Stimulated activated CD8-positive, alpha-beta memory T cell treated with anti-CD3 and anti-CD28 coated beads, Interleukin-7, amount 100 ng/mL, for 24 hours (primary cell): ENCODE measurements at places on chromosomes 7 and 10.

DNA sequence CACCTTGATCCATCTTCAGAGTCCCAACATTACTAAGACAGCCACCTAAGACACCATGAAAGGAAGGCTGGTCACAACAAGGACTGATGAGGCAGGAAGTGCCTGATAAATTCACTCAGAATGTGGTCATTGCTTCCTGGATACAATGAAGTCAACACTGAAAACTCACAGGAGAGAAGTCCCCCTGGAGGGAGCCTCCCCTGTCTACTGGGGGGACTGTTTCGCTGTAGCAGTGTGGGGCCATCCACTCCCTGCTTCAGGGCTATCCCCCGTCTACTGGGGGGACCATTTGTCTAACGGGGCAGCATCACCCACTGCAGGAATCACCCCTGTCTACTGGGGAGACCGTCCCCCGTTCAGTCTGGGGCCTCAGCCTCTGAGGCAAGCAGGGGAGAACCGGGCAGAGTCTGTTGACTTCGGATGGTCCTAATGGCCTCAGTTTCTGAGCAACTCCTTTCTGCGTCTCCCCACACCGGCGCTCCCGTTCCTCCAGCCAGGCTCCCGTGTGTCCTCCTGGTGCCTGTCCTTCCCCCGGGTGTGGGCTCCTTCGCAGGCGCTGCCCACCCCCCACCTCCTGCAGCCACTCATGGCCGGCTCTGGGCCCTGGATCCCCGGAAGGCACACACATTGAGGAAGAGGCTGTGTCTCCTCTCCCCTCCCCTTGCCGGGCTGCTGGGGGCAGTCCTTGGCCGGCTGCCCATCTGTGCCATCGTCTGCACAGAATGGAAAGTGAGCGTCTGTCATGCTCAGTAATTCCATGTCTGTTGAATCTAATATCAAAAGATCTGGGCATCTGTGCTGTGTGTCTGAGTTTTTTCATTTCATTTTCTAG, 59.9 kb upstream of the DNAJB6 start:
- DNase-seq: no peak

GRCh38 chr7:92824901-92825480, 11.4 kb downstream of the CDK6 start:
- no peak for DNase-seq

- DNase-seq: no peak
Observed at GRCh38 chr7:55514546-55515265, 57.6 kb downstream of the VOPP1 start.

DNA sequence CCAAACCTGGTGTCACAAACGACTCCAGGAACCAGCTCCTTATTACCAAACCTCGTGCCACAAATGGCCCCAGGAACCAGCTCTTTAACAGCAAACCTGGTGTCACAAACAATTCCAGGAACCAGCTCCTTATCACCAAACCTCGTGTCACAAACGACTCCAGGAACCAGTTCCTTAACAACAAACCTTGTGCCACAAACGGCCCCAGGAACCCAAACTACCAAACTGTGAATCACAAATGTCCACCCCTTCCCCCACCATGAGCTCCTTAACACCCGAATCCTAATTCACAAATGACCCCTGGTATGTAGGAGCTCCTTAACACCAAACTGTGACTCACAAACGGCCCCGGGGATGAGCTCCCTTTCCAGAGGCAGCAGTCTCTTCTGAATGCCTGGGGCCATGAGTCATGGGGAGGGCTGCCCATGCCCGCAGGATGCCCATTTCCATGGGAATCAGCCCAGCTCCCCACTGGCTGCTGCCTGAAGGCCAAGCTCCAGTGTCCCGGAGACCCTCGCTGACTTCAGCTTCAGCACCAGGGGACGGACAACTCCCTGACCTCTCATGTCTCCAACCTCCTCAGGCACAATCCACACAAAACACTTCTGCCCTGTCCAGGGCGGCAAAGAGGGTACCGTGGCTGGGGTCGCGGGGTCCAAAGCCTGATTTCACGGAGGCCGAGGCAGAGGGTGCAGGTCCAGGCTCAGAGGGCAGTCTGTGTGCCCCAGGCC, 213.1 kb downstream of the ELFN1 start:
- no peak for DNase-seq

DNA sequence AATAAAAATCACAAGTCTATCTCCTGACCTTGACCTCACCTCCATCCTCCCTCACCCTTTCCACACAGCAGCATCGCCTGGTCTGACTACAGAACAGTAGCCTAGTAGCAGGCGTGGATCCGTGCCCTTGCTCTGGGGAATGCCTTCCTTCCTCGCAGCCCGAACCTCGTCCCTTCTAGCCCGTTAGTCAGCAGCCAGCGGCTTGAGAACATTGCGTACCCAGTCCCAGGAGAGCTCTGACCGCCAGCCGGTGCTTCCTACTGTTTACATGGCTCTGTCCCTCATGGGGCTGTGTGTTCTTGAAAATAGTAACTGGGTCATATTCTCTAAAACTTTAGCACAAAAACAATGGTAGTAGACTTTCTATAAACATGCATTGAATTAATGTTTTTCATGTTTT, 682.7 kb upstream of the IGFBP3 start:
- no peak for DNase-seq

DNA sequence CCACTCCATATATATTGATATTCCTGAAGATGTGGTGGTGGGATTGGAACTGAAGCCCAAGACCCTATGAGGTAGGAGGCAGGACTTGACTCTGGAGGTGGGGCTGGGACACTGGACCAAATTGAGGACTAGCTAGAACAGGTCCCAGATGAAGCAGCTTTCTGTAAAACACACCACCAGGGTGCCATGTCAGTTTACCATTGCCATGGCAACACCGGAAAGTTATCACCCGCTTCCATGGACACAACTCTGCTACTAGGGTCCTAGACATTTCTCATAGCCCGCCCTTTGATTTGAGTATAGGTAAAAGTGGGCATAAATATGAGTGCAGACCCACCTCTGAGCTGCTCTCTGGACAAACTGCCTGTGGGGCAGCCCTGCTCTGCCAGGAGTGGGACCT, 490.5 kb upstream of the PFKP start:
- no peak for DNase-seq

GRCh38 chr10:89887830-89888229, 186.4 kb downstream of the KIF20B start:
- no peak for DNase-seq

- DNase-seq: no peak
Observed at GRCh38 chr10:8554574-8554973, 500.1 kb downstream of the GATA3 start.

GRCh38 chr7:21938463-21938862, 7.2 kb downstream of the CDCA7L start:
- DNase-seq: no peak

DNA sequence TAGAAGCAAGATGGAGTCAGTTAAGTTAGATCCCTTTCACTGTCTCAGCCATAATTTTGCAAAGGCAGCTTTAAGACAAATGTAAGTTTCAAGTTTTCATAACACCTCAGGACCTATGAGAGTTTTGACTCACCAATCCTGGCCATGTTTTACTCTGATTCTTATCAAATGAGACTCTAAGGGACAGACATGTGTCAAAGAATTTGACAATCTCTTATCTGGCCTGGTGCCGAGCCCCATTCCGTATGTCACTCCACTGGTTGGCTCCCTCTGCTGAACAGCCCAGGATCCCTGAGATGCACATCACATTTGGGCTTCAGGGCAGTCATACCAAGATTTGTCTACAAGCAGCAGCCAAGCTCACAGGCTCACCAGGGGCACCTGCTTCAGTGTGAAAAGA, 187.6 kb upstream of the STK17A start:
- DNase-seq: no peak

- DNase-seq: no peak
Observed at GRCh38 chr10:132142396-132143161, 44.2 kb upstream of the DPYSL4 start.
